ENCODE measurements at places on chromosomes 2 and 18.

DNA sequence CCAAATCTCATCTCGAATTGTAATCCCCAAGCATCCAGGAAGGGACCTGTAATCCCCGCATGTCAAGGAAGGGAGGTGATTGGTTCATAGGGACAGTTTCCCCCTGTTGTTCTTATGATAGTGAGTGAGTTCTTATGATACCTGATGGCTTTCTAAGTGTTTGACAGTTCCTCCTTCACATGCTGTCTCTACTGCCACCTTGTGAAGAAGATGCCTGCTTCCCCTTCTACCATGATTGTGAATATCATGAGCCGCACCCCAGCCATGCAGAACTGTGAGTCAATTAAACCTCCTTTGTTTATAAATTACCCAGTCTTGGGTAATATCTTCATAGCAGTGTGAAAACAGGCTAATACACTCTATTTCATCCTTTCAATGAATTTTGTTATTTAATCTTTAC, 446.7 kb downstream of the RNF144A start:
- DNase-seq = no peak

- no peak for DNase-seq
Measured at GRCh38 chr2:186751790-186752189, 57.9 kb downstream of the FAM171B start.

DNA sequence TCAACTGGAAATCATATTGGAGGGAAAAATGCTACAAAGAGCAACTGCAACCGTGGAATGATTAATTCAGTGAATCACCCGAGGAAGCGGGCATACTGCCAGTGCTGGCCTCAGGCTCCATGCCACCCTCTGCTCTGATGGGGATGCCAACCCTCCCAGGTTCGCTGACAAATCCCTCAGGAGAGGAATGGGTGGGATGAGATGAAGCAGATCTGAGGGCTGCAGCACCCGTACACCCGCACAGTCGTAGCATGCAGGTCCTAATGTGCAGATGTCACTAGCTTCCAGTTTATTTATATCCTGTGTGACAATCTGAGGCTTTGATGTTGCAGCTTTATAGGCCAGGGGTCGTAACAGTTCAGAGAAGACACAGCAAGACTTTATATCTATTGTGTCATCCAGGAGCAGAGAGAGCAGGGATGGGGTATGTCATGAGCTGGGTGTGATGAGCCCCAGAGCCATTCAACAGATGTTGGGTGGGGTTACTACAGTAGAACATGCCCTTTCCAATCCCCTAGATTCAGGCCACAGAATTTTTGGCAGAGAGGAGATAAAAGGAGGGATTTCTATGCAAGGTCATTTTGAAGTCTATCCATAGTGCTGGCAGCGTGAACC, 44.6 kb downstream of the DPP4 start:
- no peak for DNase-seq

GRCh38 chr2:166972002-166972401, 83.7 kb downstream of the XIRP2 start:
- DNase-seq = no peak

DNA sequence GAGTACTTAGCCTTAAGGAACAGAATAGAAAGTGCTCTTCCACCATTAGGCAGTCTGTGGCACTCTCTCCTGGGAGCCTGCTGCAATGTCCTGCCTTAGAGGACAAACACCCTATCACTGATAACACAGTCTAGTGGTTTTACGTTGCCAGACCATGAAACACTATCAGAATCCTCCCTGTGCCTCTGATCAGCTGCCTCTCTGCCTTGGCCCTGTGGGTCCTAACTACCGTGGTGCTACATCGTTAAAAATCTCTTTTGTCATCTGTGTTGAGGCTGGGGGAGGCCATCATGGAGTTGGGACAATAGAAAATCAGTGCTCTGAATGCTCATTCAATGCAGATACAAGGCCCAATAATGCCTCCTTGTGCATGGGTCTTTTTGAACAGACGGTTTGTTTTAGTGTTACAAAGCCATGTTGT, 11.9 kb upstream of the APCDD1 start:
- DNase-seq = no peak

GRCh38 chr2:164717000-164717803, 95.9 kb upstream of the GRB14 start:
- no peak for DNase-seq

DNA sequence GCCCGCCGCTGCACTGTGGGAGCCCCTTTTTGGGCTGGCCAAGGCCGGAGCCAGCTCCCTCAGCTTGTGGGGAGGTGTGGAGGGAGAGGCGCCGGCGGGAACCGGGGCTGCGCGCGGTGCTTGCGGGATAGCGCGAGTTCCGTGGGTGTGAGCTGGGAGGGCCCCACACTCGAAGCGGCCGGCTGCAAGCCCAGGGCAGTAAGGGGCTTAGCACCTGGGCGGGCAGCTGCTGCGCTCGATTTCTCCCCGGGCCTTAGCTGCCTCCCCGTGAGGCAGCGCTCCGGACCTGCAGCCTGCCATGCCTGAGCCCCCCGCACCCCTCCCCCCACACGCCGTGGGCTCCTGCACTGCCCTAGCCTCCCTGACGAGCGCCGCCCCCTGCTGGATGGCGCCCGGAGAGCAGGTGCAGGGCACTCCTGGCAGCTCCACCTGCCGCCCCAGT, 124.4 kb downstream of the CCDC178 start:
- no peak for DNase-seq

GRCh38 chr18:45012286-45012685, 331.6 kb downstream of the SETBP1 start:
- no peak for DNase-seq

GRCh38 chr2:110103061-110103961, 12.3 kb downstream of the MALL start:
- DNase-seq = no peak

DNA sequence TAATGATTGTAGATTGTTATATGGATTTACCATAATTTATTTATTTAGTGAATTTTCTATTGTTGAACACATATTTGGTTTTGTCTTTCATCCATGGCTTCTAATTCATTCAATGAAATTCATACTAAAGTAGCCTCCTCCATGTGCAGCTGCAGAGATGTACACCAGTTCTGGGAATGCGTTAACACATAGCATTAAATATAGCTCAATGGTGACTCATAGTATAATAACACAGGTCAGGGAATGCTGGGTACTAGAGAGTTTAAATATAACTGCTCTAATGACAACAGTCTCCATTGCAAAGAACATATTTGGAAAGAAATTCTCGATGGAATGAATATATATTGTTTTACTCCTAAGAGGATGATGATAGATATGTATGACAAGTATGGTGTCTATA, 1190.2 kb upstream of the NRXN1 start:
- no peak for DNase-seq

- DNase-seq = no peak
Measured at GRCh38 chr2:175734686-175735085, 267.4 kb downstream of the LNPK start.

DNA sequence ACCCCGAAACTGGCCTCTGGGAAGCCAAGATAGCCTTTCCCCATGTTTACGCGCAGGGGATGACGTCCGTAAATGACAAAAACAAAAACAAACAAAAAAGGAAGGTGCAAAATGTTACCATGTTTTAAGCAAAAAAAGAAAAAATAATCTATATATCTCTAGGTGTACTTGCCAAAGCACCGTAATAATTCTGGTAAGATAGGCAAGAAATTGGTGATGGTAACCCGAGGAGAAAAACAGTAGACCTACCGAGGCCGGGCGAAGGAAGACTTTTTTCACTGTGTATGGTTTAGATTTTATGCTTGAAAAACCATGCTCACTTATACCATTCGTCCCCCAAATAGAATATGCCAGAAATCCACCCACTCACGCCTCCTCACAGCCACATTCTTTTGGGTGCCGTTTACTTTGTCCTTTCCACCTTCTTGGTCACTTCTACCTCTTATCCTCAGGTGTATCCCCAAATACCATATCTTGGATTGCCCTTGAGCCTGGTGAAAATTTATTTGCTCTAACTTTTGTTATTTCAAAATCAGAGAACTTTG, 8.0 kb downstream of the GATA6 start:
- DNase-seq = no peak

Measured in stimulated activated CD8-positive, alpha-beta memory T cell treated with anti-CD3 and anti-CD28 coated beads, Interleukin-15, amount 100 ng/mL, for 1 hour (primary cell).